ENCODE measurements at places on chromosomes 6 and 20.

- no peak for DNase-seq
Observed at GRCh38 chr20:46592580-46593362, 42.3 kb upstream of the OCSTAMP start.

DNA sequence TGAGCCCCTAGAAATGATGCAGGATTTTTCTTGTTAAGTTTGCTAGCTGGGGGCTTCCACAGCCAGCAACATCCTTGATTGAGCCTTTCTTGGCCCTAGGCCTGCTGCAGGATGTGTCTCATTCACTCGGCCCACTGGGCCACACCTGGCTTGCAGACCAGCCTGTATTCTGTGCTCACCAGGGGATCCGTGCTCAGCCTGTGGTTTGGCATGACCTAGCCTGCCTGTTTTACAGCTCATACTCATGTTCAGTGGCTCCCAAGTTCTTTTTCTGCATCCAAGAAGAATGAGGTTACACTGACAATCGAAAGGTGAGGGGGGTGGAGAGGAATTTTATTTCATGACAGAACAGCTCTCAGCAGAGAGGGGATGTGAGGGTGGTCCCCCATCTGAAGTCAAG lies 263.4 kb downstream of the RIMS1 start:
- no peak for DNase-seq

DNA sequence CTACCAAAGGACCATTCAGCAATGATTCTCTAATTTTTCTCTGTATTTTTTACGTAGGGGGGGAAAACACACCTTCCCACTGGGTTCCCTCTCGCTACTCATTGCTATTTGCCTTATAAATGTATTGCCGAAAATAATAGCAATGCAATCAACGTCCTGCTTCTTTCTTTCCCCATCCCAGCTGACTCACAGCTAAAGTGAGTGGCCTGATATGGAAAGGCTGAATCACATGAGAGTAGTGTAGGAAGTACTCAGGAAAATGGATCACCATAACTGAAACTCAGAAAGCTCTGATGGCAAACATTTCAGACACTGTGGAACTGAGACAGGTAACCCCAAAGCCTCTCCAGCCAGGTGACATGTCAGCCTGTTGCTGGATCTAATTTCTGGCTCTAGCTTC lies 49.3 kb upstream of the SRPK1 start:
- DNase-seq: no peak

- no peak for DNase-seq
Observed at GRCh38 chr20:44485078-44485829, 9.6 kb downstream of the TTPAL start.

DNA sequence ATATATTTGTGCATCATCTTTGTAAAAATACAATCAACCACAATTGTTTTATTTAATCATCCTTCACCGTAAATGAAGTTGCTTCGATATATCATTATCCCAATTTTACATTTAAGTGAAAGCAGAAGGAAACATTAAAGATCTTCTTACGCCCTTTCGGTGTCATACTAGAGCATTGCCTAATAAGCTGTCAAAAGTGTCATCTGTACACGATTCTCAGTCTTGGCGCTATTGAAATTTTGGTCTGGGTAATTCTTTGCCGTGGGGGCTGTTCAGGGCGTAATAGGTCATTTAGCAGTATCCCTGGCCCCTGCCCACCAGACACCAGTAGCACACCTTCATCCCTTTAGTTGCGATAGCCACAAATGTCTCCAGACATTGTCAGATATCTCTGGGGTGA lies 40.4 kb upstream of the TMEM170B start:
- no peak for DNase-seq

DNA sequence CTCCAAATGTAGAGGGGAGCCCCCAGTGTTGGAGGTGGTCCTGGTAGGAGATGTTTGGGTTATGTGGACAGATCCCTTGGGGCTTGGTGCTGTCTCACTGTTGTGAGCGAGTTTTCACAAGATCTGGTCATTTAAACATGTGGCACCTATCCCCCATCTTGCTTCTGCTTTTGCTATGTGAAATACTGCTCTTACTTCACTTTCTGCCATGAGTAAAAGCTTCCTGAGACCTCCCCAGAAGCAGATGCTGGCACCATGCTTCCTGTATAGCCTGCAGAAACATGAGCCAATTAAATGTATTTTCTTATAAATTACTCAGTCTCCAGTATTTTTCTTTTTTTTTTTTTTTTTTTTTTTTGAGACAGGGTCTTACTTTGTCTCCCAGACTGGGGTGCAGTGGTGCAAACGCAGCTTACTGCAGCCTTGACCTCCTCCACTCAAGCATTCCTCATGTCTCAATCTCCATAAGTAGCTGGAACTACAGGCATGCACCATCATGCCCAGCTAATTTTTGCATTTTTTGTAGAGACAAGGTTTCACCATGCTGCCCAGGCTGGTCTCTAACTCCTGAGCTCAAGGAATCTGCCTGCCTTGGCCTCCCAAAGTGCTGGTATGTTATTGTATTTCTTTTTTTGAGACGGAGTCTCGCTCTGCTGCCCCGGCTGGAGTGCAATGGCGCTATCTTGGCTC lies 177.1 kb downstream of the ALDH8A1 start:
- no peak for DNase-seq

DNA sequence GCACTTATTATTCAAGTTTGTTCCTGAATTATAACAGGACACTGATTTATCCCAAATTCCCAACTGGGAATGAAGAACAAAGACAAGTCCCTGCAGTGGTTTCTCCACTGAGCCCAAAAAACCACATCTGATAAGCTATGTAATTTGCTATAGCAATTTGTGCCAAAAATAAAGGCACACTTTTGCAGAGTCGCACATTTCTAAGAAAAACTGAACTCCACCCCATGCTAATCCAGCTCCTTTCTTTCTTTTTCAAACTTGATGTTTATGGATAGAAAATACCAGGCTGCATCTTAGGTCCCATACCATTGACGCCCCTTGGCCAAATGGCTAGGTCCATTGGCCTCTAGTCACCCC lies 170.2 kb upstream of the CITED2 start:
- no peak for DNase-seq

DNA sequence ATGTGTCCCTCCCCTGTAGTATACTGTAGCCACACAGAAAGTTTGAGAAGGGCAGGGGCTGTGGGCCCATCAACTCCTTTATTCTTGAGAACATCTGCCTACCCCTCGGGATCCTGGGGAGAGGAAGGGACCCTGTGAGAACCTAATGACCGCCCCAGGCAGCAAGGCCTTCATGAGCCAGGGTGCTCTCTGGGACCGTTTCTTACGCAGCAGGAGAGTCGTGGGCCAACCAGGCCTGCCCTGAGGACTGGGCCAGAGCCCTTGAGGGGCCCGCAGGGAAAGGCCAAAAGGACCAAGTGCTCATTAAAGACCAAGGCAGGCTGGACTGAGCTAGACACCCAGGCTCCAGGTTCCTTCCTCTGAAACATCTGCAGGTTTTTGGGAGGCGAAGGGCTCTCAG lies 5.2 kb downstream of the SGK2 start:
- DNase-seq: no peak

DNA sequence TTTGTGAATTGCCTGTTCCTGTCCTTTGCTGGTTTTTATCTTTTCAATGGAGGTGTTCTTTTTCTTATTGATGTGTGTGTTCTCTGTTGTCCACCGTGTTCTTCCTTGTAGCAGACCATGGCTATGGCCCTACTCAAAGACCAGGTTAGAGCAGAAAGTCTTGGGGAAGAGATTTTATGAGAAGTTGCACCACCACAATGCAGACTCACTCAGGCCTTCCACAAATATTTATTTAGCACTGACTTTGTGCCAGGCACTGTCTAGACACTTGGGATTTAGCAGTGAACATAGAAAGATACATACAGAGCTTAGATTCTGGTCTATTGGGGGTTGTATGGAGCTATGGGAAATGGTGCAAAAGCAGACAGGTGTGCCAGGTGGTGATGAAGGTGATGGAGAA lies 98.8 kb downstream of the DTD1 start:
- DNase-seq: no peak

DNA sequence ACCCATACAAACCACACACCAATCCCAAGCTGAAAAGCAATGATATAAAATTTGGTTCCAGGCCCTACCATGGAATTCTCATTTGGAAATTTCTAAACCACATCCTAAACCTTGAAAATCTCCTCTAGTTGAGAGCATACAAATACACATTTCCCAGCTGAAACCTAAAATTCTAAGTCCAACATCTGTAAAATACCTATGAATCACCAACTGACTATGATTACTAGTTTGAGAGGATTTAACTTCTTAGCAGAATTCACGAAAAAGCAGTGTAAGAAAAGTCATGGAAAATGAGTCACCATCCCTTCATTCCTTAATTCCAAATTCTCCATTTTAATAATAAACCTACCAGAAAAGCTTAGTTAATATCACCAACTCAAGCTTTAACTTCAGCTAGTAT lies 15.4 kb downstream of the RANBP9 start:
- DNase-seq: no peak

DNA sequence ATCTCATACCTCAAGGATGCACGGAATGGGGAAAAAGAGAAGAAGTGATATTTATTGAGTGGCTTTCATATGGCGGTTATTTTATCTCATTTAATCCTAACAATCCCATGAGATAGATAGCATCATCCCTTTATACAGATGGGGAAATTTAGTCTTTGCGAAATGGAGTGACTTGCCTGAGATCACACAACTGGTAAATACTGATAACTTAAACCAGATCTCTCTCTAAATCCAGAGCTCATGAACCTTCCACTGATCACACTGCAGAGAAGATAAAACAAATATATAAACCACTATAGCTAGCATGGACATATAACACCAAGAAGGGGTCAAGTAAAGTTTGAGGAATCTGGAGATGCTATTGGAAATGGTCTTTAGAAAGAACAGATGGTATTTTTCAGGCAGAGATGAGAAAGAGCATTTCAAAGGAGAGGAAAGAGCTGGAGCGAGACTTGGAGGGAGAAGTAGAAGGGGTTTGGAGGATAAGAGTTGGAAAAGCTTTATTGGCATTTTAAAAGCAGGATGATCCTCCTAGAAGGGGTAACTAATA lies 139.8 kb upstream of the TNFAIP3 start:
- no peak for DNase-seq

GRCh38 chr20:61772828-61773631 lies 292.7 kb downstream of the TAF4 start:
- no peak for DNase-seq

DNA sequence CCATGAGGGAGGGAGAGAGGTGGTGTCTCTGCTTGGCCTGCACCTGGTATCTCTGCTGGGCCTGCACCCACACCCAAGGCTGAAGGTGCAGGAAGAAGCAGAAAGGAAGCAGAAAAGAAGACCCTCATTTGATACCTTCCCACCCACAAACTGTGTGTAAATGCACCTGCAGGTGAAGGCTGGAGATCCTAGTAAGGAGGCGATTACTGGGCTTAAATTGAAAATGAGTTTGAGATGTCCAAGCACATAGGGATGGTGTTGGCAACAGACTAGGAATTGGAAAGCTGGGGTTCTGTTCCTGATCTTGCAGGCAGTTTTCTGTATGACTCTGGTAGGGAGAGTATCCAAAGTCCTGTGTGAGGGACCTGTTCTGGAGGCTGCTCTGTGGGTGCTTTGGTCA lies 74.7 kb downstream of the LYRM2 start:
- DNase-seq: no peak

- no peak for DNase-seq
Observed at GRCh38 chr20:17505636-17506517, 25.3 kb downstream of the BFSP1 start.

- no peak for DNase-seq
Observed at GRCh38 chr6:109695468-109695867, 4.4 kb downstream of the FIG4 start.

- no peak for DNase-seq
Observed at GRCh38 chr6:105364243-105364642, 38.6 kb downstream of the PREP start.

DNA sequence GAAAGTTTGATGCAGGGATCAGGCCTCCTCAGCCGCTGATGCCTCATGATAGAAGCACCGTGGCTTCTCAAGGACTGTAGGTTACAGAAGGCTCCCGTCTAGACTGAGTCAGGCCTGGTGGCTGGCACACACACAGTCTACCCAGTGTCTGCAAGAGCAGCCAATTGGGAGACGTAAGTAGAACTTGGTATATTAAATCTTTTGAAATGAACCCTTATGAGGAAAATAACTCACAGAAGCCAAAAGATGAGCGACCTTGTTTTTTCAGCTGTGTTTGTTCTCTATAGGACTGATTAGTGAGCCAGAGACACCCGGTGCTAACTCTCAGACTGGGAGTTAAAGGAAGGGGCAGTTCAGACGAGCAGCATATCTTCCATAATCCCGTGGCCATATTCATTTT lies 5.9 kb upstream of the PDE10A start:
- no peak for DNase-seq

DNA sequence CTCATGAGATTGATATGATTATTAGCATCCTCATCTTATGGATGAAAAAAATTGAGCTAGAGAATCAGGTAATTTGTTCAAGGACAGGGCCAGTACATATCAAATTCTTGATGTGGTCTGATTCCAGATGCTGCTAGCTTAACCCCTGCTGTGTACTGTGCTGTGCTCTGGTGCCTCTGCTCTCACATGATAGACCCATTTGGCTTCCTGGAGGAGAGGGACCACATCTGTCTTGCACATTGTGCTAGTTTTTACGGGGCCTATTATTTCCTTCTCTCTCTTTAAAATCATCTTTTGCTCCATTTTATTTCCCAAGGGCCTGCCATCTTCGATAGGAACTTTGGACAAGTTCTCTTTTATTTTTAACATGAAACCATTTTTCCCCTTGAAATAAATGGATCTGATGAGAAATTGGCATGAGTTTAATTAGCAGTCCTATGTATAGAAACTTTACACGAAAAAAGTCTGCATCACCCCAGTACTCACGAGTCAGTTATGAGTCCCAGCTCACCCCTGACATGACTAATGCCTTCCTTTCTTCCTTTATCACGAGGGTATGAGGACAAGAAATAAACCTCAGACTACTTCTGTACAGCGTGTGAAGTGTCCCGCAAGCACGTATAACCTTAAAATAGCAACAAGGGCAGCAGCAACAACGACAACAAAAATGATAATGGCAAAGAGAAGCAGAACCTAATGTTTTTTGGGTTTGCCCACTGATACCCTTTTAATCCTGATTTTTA lies 26.5 kb downstream of the CD109 start:
- no peak for DNase-seq

DNA sequence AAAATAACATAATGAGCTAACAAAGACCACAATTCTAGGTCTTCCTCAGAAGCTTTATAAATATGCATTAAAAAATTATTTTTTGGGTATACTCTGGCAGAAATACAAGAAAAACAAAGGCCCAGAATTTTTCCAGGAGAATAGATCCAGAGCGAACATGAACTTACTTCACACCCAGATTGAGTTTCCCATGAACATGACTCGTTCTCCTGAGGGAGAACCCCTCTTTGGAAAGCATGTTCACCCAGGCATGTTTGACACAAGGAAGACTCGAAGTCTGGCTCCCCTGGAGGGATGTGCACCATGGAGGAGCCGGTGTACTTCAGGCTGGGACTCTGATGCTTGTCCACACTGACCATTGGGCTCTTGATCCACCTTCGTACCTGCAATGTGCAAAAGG lies 56.1 kb downstream of the SGK1 start:
- DNase-seq: no peak

GRCh38 chr6:154352898-154353585 lies 3.6 kb downstream of the IPCEF1 start:
- no peak for DNase-seq

- DNase-seq: no peak
Observed at GRCh38 chr6:136347847-136348246, 58.2 kb upstream of the BCLAF1 start.

Measured in cortex of kidney (tissue), 1 donor.